ENCODE measurements at places on chromosomes 3 and 15.

- DNase-seq, result peak; percentile 57
Observed at GRCh38 chr15:62066663-62067447, at the start of gene C2CD4A. Gene C2CD4A, plus strand, starts transcription at chr15:62066977. Its CDS starts 637 bp downstream, at chr15:62067614.

DNA sequence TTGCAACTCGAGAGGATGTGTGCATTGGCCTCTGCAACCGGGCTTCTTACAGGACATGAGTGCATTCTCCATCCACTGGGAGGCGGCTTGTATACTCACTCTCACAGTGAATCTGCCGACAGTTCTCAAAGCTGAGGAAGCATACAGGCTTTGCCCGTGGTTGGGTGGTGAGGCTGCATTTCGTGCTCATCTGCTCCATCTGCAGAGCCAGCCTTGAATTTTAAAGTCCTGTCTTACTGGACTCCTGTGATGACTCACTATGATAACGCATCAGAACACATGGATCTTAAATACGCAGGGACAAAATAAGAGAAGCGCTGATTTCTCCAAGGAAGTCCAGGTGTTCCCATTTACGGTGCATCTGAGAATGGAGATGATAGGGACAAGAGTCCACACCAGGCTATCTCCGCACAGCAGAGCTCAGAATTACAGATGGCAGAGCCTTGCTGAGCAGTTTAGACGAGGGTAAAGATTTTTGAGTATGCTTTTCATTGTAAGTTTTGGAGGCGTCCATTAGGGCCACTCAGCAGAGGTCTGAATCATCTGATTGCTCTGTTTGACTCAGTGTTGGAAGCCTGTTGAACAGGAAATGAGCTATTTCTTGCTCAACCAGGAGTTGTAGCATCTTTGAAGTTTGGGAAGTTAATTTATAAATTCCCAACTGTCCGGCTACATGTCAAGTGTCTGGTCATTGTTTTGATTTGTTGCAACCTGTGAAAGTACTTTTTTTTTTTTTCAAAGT lies 87.1 kb downstream of the GABRG3 start:
- no peak for DNase-seq

GRCh38 chr15:29568840-29569532 lies 253.3 kb downstream of the TJP1 start:
- no peak for DNase-seq

GRCh38 chr3:45098310-45098709 lies 47.9 kb downstream of the CDCP1 start:
- DNase-seq, result no peak

- no peak for DNase-seq
Observed at GRCh38 chr3:10317311-10317960, 3.5 kb downstream of the SEC13 start.

DNA sequence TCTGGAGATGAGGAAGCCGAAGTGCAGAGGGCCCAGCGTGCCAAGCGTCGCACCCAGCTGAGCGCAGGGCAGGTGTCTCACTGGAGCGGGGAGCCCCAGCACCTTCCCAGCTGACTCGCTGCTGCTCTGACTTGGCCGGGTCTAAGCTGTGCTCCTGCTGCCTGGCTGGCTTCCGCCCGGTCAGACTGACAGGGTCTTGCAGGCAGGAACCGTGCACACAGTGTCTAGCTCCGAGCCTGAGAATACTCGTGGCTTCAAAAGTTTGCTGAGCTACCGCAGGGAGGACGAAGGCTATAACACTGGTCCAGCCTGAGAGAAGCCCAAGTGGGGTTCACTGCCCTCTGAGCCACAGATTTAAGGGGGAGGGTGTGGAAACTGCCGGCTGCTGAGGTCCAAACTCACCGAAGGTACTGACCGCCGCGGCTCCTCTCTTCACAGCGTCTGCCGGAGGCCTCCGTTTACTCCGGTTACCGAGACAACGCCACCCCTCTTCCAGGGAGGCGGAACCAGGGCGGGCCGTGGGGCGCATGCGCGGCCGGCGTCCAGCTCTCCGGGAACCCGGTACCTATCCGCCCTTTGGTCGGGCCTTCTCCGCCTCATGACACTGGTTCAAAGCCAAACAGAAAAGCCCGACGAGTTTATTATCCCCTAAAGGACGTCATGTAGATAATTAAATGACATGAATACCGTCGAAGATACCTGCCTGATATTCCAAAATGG lies at the start of gene CFAP44:
TSS of gene CFAP44 (minus strand) at position 443 of the 720 bp plus-strand sequence. CDS start 7,829 bp downstream, outside the sequence.
- DNase-seq, result peak; percentile 21

- no peak for DNase-seq
Observed at GRCh38 chr3:24387000-24387399, 107.7 kb downstream of the THRB start.

DNA sequence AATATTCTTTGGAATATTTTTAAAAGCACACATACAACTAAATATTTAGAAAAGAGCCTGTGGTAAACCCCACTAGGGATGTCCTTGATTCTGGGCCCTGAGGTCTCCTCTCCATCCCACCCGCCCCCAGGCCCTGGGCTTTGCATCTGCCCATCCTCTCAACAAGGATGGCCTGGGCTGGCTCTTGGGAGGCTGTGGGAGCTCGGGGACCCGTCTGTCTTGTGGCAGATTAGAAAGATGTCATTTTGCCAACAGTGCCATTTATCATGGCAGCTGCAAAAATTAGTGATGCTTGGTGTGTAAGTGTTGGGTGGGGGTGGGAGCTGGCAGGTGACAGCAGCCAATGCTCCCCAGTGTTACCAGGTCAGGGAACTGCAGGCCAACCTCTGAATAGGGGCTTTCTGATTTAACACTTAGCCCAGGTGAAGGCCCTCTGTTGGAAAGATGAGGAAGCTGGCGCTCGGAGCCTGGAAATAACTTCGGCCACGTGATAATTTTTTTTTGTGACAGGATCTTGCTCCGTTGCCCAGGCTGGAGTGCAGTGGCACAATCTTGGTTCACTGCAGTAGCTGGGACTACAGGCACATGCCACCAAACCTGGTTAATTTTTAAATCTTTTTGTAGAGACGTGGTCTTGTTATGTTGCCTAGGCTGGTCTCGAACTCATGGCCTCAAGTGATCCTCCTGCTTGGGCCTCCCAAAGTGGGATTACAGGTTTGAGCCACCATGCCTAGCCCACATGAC lies 16.9 kb upstream of the CSPG4 start:
- DNase-seq, result no peak

DNA sequence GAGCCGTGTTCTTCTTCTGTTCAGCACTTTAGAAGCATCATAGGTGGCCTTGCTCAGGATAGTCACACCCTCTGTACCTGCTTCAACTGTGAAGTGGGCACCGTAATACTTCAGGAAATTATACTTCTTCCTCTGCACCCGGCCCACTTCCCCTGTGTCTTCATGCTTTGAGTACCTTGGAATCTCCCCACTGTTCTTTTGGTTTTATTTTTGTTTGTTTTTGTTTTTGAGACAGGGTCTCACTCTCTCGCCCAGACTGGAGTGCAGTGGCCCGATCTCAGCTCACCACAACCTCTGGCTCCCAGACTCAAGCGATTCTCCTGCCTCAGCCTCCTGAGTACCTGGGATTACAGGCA lies 1.7 kb downstream of the P2RY14 start:
- DNase-seq, result no peak

- no peak for DNase-seq
Observed at GRCh38 chr3:38960953-38961622, 90.7 kb downstream of the SCN11A start.

GRCh38 chr15:98730860-98731711 lies 82.7 kb downstream of the IGF1R start:
- no peak for DNase-seq

GRCh38 chr3:151804267-151804666 lies 9.6 kb upstream of the AADAC start:
- no peak for DNase-seq

- DNase-seq, result no peak
Observed at GRCh38 chr15:69126054-69126469, 34.4 kb upstream of the GLCE start.
